Central memory CD4-positive, alpha-beta T cell (primary cell): ENCODE measurements at places on chromosomes 5 and 9.

GRCh38 chr9:70324963-70325362 lies 66.2 kb downstream of the SMC5 start:
- no peak for DNase-seq

GRCh38 chr5:162128117-162128516 lies 60.5 kb downstream of the GABRG2 start:
- no peak for DNase-seq

- DNase-seq = no peak
Observed at GRCh38 chr9:134619448-134619982, 22.1 kb upstream of the COL5A1 start.

DNA sequence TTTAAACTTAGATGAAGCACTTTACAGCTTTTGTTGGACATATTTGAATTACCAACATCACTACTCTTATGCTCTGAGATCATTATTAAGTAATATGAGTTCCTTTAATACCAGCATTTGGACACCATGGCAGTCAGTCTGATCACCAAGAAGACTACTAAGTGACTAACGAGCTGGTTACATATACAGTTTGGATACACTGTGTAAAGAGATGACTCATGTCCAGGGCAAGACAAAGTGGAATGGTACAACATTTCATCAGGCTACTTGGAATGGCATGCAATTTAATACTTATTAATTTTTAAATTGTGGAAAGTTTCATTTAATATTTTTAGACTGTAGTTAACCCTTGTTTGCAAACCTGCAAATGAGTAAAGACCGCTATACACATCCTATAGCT lies 237.4 kb upstream of the PRDM9 start:
- DNase-seq = no peak

DNA sequence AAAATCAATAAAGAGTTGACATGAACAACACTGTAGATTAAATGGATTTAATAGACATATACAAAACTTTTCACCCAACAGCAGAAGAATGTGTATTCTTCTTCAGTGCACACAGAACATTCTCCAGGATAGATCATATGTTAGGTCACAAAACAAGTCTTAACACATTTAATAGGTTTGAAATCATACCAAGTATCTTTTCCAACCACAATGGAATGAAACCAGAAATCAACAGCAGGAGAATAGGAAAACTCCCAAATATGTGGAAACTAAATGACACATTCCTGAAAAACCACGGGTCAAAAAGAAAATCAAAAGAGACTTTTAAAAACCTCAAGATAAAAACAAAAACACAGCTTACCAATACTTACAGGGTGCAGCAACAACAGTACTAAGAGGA lies 790.1 kb upstream of the ZNF608 start:
- DNase-seq = no peak

DNA sequence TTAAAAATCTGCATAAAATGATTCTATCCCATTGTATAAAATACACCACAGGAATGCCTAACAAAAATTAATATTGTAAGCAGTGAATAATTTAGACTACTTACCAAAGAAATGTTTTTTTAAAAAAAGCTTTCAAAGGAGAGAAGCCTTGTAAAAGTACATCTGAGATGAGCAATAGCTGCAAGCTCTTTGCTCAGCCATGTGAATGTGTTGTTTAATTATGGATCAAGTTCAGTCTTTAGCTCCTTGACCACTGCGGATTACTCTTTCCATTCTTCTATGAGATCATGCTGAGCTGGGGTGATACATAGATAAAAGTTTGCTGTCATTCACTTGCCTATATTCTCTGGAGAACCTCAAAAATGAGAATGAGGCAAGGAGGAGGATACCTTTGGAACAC lies 782.4 kb upstream of the ZNF608 start:
- no peak for DNase-seq

- no peak for DNase-seq
Observed at GRCh38 chr5:98524773-98525172, 248.7 kb upstream of the RGMB start.

GRCh38 chr5:89301321-89302025 lies 418.5 kb upstream of the MEF2C start:
- no peak for DNase-seq

DNA sequence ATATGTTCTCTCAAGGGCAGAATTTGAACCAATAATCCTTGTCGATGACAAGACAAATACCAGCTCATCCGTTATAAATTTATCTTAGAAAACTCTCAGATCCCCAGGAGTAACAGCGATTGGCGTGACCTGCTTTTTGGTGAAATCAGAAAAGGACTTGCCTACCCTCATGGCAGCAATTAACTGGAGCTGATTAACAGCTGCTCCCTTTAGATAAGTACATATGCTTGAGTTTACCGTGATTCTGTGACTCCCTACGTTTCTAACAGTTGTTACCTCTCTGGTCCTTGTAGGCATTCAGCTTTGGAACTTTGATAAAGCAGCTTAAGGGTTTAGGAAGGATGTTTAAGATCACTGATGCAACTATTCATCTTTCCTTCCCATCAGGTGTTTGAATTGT lies 2.6 kb downstream of the INVS start:
- DNase-seq = no peak

DNA sequence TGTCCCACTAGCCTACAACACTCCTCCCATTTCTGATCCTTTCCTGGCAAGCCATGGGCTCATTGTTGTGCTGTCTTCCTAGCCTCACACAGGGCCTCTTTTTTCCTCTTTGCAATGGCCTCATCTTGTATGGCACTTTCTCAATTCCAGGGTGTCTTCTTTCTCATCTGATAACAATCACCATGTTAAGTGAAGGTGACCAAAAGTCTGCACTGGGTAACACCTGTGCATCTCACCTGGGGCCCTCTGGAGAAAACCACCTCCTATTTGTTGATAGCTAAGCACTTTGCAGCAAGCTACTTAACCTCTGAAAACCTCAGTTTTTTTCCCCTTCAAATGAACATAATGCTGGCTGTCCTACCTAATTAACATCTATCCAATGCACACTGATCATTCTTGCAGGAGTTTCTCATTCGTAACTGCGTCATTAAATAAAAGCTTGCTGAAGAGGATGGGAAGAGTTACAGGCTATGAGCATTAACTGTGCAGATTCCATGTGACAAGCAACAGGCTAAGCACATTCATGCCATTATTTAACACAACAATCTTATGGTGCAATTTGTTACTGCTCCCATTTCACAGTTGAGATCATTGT lies 60.1 kb upstream of the STK32A start:
- no peak for DNase-seq

GRCh38 chr9:3521966-3522365 lies 3.8 kb downstream of the RFX3 start:
- no peak for DNase-seq

GRCh38 chr5:9151684-9152427 lies 394.0 kb downstream of the SEMA5A start:
- DNase-seq = no peak

GRCh38 chr5:7410936-7411511 lies 15.1 kb downstream of the ADCY2 start:
- DNase-seq = no peak

GRCh38 chr5:43038496-43038989 lies 1.6 kb downstream of the ANXA2R start:
- peak; percentile 41 for DNase-seq

GRCh38 chr9:107489687-107490605 lies at the start of gene KLF4:
KLF4 (minus strand) TSS chr9:107489769; CDS start chr9:107489172, 597 bp downstream.
- DNase-seq = peak; percentile 55

DNA sequence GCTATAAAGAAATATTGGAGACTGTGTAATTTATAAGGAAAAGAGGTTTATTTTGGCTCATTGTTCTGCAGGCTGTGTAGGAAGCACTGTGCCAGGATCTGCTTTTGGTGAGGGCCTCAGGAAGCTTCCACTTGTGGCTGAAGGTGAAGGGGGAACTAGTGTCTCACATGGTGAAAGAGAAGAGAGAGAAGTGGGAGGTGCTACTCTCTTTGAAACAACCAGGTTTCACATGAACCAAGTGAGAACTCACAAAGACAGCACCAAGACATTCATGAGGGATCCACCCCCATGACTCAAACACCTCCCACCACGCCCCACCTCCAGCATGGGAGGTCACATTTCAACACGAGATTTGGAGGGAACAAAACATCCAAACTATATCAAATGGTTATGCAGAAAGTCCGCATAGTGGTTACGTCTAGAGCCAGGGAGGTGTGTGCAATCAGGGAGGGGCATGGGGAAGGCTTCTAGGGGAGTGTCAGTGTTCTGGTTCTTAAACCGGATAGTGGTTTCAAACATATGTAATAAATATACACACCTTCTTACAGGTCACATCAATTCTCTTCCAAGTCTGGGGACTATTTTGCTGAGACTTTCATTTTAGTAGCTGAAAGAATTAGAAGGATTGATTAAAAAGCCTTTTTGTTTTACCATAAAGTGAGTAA lies 113.0 kb downstream of the TRIO start:
- DNase-seq = no peak

DNA sequence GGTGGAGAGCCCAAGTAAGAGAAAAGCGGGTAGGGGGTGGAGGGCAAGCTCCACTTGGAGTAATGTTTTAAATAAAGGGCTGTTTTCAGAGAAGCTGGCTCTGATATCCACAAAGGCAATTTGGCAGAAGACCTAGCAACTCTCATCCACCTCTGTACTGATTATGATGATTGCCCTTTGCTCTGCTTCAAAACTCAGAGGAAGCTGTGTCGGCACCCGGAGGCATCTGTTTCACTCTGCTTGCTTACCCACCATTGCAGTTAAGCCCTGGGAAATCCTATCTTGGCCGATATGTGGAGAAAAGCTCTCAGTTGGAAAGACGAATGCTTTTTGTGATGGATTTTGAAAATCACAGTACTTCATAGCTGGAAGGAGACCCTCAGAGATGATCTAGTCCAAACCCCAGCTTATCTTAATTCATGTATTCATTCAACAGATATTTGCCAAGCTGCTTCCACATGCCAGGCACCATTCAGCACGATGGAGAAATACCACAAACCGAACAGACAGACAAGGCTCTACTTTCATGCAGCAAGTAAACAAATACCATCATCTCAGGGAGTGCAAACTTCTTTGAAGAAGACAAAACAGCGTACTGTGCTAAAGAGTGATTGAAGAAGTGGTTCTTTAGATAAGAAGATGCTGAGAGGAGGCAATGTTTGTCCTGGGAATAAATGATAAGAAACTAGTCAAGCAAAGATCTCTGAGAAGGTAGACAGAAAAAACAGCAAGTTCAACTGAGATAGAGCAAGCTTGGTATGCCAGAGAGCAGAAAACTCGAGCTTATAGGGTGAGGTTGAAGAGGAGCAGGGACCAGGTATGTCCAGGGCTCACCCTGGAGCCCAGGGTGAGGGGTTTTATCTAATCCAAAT lies 140.4 kb upstream of the SPDL1 start:
- no peak for DNase-seq

- DNase-seq = no peak
Observed at GRCh38 chr5:180027459-180028089, 44.0 kb downstream of the RNF130 start.

DNA sequence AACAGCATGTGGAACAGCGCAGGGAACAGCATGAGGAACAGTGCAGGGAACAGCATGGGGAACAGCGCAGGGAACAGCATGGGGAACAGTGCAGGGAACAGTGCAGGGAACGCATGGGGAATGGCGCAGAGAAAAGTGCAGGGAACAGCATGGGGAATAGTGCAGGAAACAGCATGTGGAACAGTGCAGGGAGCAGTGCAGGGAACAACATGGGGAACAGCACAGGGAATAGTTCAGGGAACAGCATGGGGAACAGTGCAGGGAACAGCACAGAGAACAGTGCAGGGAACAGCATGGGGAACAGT lies 2.0 kb downstream of the LCN8 start:
- no peak for DNase-seq

DNA sequence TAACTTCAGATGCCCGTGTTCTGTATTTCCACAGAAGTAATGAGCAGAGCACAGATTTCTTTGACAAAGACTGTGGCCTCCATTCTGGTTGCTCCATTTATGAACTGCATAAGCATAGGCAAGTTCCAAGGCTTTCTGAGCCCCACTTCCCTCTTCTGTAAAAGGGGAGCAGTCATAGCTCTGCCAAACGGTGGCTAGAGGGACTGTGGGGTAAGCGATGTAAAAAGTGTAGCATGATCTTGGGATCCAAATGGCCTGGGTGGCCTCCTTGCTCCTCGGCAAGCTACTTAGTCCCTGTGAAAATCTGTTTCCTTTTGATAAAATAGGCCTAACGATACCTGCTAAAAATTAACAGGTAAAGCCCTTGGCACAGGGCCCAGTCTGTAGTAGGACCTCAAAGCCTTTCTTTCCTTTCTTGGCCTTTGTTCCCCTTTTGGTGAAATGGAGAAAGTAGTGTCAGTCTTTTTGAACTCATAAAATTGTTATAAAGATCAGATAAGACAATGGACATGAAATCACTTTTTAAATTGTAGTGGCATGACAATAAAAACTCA lies 646.6 kb downstream of the ACTL7B start:
- DNase-seq = no peak

GRCh38 chr5:130043834-130044233 lies 139.6 kb downstream of the CHSY3 start:
- no peak for DNase-seq

DNA sequence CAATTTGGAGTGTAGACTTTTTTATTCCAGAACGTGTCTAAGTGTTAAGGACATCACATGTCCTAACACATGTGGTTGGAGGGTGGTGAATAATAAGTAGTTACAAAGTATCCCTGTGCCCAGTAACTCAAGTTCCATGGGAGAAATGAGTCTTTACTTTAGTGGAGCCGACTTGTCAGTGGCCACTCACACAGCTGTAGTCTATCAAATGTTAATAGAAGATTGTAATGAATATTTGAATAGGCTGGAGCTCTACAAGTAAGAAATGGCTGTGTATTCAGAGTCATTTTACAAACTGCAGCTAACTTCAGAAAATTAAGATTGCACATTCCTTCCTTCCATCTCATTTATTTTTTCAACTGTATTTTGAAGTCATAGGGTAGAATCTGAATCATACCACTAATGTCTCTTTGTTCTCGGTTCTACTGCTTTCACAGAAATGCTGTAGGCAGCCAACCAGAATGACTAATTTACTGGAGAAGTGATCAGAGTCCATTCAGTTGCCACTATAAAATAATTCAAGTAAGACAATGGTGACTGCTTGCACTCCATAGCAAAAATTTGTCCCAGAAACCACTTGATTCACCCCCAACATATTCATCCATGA lies 394.8 kb downstream of the NR2F1-AS1 start:
- DNase-seq = no peak

DNA sequence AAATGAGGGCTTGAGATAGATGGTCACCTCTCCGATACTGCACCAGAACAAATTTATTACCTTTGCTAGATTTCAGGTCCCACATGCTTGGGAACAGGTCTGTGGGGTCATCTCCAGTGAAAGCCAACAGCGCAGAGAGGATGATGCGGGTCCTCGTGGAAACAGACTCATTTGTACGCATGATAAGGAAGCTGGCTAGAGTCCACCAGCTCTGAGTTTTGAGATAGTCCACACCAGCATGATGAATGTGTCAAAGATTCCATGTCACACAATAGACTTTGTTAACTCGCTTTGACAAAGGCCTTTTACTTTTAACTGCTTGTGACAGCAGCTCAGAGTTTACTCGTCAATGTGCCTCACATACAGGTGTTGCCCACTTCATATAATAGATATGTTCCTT lies 105.4 kb upstream of the TBCA start:
- DNase-seq = no peak

- no peak for DNase-seq
Observed at GRCh38 chr5:131979816-131980215, 31.6 kb downstream of the ACSL6 start.
